ENCODE measurements at places on chromosomes 1 and 21.

DNA sequence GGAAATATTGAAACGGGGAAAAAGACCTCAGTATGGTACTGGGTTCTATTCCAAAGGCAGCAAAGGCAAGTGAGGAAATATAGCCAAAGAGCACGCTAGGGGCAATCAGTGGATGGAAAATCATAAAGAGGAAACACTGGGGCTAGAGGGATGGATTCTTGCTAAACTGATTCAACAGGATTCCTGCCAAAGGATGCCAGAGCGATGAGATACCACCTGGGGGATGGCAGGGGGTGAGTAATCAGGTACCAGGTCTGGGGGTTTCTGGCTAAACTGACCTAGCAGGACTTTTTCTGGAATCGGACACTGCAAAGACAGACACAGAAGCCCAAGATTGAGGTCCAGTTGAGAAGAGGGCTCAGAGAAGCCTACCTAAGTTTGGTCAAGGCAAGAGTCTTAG lies 6.7 kb downstream of the CHI3L2 start:
- no peak for DNase-seq

GRCh38 chr1:116909512-116910378 lies at the start of gene PTGFRN:
TSS of gene PTGFRN (plus strand) at chr1:116909916. CDS start at chr1:116910204, 288 bp downstream.
- DNase-seq = peak; percentile 15

GRCh38 chr1:221316491-221317056 lies 425.3 kb downstream of the DUSP10 start:
- DNase-seq = no peak

DNA sequence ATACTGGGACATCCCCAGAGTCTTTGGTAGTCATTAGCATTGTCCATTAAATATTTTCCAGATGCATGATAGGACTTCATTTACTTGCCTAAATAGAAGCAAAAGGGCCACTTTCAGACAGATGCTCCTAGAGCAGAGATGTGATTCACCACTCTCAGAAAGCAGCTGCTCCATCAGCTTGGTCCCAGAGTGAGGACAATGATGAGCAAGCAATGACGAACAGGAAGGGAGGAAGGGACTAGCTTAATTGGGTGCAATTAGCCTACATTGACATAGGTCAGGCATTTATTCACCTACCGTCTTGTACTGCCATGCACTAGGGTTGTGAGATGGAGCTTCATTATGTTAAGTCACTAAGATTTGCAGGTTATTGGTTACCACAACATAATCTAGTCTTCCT lies 85.1 kb upstream of the PLXNA2 start:
- no peak for DNase-seq

DNA sequence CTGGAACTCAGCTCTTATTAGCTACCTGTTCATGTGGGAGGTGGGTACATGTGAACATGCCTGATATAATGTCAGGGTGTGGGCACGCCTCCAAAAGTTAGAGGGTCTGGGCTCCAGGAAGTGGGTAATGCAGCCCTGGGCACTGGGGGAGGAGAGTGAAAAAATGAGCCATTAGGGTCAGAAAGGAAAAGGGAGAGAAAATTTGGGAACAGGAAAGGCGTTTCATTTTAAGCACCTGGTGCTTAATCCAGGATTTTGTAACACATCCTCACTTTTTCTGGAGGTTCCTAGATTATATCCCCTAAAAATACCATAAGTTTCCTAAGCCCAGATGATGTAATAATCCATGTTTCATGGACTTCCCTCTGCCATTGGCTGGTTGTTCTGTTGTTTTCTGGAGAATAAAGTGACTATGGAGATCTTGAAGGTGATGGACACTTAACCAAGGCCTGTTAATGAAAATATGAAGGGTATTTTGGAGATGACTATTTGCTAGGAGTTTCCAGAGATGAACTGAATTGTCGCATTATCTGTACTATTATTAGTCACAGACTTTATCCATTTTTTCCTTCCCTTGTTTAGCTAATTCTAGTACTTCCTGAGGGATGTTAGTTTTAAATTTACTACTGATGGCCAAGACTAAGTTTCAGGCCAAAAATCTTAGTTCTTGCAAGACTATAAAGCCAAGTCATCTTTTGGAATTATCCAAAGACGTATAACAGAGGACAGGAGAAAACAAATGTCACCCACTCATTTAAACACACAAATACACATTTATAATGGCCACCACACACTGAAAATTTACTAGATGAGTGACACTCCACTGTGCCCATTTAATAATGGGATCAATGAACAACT lies 24.4 kb upstream of the TARBP1 start:
- DNase-seq = no peak

GRCh38 chr21:36728371-36729111 lies 29.6 kb downstream of the SIM2 start:
- no peak for DNase-seq

DNA sequence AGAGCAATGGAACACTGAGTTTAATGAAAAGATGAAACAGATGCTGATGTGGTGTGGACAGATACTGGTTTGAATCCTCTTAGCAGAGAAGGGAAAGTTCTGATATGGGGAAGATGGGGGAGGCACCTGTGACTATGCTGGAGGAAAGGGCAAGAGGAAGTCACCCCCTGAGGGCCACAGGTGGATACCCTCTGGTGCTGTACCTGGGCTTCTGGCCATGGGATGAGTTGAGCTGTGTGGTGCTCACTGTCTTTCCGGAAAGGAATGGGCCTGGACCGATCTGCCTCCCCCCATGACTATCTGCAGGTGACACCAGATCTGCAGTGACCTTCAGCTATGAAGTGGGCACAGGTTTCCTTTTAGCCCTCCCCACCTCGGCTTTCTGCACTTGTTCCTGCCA lies 52.4 kb downstream of the IER5 start:
- no peak for DNase-seq

- no peak for DNase-seq
Measured at GRCh38 chr1:198472119-198472518, 68.4 kb downstream of the ATP6V1G3 start.

DNA sequence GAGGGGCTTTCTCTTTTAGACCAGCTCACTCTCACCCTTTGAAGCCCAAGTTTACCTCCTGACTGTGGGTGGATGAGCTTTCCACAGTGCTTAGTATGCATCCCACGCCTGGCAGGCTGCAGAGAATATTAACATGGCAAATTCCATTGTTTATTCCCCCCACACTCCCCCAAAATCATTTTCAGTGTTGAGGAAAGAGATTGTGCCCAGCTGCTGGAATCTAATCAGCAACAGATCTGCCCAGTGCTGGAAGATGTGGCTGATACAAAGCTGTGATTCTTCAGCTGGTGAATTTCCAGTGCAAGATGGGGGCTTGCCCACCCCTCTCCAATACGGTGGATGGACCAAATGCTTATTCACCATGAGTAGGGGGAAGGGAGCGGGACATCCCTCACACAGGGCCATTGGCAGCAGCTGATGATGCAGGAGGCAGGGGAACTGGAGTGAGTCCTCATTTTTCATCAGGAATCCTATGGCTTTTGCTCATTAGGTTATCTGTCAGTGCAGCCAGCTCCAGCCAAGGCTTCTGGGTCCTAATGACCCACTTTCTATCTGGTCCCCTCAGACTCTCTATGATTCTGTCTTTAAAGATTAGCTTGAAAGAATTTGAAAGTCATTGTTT lies 39.7 kb upstream of the KCNA3 start:
- DNase-seq = no peak
